ENCODE measurements at places on chromosomes 16 and 17.

DNA sequence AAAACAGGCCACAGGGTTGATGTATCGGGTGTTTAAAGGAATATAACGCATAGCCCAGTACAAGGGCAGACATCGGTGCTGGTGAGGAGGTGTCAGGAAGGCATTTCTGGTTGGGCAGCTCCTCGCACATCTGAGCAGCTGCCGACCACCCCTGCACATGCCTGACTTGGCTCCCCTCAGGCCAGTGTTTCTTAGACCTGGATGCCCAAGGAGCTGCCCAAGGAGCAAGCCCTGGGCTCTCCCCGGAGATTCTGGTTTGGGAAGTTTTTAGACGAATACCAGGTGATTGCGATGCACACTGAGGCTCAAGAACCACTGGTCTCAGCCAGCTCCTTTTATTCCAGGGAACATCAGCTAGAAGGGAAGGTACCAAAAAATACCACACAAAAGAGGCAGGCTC, 11.6 kb downstream of the WIPI1 start:
- DNase-seq, result no peak

- no peak for DNase-seq
These were observed 2.5 kb downstream of the MAF start for GRCh38 chr16:79598063-79598347.

GRCh38 chr17:63529711-63530556, 6.8 kb downstream of the KCNH6 start:
- DNase-seq, result no peak

DNA sequence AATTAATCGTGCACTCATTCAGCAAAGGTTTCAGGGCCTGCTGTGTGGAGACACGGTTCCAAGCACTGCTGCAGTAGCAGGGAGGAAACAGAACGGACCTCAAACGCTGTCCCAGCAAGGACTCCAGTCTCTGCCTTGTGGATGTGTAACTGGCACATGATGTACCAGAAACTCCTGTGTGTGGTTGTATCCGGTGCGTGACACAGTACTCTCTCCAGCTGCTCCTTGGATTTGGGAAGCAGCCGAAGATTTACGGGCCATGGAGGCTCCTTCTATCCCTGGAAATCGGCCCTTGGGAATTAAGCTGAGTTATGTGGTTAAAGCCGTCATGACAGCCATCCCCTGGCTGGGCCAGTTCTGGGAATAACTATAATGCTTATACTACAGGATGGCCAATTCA, 8.5 kb upstream of the ANKRD11 start:
- DNase-seq, result no peak

- DNase-seq, result no peak
These were observed 17.9 kb downstream of the SMCR8 start for GRCh38 chr17:18332909-18333489.

DNA sequence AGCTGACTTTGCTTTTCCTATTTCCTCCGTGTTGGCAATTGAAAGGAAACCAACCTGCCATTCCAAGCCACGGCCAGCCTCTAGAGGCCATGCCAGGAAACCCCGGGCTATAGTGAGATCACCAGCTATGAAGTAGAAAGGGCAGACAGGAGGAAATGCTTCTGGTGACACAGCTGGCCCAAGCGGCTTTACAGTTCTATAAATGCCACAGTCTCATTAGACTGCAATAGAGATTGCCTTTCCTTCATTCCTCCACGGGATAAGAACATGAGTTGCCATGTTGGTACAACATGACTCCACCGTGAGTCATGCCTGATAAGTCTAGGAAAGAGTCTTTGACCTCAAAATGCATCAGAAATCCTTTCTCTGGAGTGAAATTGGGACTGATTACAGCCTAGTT, 384.9 kb downstream of the GRIN2A start:
- DNase-seq, result no peak

GRCh38 chr16:89717688-89718505, 2.8 kb downstream of the VPS9D1 start:
- DNase-seq, result no peak

GRCh38 chr16:84952335-84953189, 58.8 kb downstream of the ZDHHC7 start:
- peak; percentile 44 for DNase-seq

GRCh38 chr17:32261936-32262510, 3.6 kb upstream of the RHBDL3 start:
- DNase-seq, result no peak

DNA sequence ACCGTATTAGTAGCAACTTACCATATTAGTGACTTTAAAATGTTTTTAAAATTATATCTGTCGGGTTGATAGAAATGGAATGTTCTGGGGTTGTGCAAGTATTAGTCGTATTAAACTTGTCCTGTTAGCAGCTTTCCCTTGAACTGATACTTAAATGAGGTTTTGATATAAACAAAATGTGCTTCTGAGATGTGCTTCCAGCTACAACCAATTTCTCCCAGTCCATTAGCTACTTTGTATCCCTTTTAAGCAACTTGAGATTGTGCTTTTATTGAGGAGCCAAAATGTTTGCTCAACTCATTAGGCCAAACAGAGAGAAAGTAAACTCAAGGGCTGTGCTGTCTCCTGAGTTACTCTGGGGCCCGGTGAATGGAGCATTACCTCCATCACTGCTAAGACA, 255.0 kb upstream of the RBFOX1 start:
- DNase-seq, result no peak

DNA sequence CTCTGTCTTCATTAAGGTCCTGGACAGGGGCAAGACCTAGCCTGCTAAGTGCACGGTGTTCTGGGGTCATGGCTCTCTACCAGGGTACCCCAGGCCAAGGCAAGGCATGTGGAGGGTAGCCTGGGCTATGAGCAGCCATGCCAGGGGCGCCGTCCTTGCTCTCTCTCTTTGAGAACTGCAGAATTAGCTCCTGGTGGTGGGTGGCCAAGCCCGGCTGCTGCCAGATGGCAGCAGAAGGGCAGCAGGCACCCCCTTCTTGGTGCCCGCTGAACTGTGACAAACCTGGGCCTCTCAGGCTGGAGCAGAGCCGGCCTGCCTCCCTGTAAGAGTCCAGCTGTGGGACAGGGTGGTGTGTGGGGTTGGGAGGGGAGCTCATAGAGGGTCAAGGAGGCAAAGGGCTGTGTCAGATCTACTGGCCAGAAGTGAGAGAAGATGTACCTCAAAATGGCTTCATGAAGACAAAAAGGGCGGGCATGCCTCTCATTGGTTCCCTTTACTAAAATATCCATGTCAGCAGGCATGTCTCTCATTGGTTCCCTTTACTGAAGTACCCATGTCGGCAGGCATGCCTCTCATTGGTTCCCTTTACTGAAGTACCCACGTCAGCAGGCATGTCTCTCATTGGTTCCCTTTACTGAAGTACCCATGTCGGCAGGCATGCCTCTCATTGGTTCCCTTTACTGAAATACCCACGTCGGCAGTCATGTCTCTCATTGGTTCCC, 81.7 kb upstream of the SDK2 start:
- no peak for DNase-seq

- no peak for DNase-seq
These were observed 128.6 kb downstream of the SOX9 start for GRCh38 chr17:72249441-72249840.

GRCh38 chr17:80732268-80732667, 187.6 kb downstream of the RPTOR start:
- DNase-seq, result no peak

DNA sequence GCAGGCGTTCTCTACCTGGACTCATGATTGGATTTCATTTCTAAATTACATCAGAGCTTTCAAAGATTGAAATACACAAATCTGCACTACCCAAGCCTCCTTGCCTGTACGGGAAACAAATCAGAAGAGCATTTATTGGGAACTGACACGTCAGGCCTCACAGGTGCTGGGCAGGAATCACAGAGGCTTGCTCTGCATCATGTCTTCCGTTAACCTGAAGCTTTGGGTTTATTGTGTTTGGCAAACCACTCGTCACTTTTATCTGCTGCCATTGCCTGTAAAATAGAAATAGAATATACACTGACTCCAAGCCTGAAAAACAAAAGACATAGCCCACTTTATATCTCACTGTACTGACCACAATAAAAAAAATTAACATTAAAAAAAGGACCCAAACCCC, 7.9 kb upstream of the GEMIN4 start:
- no peak for DNase-seq

DNA sequence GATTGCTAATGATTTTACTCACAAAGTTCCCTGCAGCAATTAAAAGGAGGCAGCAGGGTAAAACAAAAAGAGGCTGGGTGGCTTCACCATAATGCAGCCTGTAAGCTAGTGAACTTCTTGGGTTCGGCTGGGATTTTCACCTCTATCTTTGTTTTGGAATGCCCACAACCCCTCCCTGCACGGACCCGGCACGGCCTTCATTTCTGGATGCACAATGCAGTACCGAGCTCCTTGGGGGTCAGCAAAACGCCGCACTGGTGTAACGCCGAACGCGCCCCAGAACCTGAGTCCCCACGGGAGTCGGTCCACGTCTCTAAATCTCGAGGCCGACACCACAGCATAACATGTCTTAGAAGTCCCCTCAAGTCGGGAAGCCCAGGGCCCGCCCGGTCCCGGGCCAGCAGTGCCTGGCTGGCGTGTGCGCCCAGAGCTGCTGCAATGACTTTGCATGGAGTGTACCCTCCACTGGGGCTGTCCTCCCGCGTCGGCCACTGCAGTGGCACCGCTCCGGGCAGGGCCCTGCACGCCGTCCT, 759 bp downstream of the UBE2O start:
- DNase-seq, result no peak

GRCh38 chr16:17510567-17510966, 39.8 kb upstream of the XYLT1 start:
- no peak for DNase-seq

DNA sequence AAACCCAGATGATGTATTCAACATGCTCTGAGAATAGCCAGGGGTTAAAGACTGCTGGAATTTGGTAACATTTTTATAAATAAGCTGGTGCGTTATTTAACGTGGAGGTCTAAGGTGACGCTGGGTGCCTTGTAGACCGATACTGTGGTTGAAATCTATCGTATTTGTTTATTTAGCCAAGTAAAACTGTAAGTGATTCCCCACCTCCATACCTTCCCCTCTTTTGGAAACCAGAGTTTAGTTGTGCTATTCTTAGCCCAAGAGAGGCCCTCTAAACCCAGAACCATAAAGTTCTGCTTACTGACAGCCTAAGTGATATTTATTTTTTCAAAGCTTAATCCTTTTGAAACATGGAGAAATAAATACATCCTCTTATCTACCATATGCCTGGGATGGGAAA, 744.5 kb downstream of the WWOX start:
- DNase-seq, result no peak

DNA sequence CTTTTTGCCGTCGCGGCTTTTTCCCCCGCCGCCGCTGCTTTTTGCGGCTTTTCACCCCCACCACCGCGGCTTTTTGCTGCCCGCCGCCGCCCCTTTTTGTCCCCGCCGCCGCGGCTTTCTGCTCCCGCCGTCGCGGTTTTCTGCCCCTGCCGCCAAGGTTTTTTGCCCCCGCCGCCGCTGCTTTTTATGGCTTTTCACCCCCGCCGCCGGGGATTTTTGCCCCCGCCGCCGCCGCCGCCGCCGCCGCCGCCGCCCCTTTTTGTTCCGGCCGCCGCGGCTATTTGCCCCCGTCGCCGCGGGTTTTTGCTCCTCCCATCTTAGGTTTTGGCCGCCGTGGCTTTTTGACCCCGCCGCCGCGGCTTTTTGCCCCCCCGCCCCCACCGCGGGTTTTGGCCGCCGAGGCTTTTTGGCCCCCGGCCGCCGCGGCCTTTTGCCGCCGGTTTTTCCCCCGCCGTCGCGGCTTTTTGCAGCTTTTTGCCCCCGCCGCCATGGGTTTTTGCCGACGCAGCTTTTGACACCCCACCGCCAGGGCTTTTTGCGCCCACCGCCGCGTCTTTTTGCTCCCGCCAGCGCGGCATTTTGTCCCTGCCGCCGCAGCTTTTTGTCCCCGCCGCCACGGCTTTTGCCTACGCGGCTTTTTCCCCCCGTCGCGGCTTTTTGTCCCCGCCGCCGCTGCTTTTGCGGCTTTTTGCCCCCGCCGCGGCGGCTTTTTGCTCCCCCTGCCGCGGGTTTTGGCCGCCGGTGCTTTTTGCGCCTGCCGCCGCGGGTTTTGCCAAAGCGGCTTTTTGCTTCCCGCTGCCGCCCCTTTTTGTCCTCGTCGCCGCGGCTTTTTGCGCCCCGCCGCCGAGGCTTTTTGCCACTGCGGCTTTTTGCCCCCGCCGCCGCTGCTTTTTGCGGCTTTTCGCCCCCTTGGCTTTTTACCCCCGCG, 519.4 kb upstream of the WSB1 start:
- DNase-seq, result no peak

GRCh38 chr16:80940069-80940856, 66.4 kb downstream of the CMC2 start:
- no peak for DNase-seq

DNA sequence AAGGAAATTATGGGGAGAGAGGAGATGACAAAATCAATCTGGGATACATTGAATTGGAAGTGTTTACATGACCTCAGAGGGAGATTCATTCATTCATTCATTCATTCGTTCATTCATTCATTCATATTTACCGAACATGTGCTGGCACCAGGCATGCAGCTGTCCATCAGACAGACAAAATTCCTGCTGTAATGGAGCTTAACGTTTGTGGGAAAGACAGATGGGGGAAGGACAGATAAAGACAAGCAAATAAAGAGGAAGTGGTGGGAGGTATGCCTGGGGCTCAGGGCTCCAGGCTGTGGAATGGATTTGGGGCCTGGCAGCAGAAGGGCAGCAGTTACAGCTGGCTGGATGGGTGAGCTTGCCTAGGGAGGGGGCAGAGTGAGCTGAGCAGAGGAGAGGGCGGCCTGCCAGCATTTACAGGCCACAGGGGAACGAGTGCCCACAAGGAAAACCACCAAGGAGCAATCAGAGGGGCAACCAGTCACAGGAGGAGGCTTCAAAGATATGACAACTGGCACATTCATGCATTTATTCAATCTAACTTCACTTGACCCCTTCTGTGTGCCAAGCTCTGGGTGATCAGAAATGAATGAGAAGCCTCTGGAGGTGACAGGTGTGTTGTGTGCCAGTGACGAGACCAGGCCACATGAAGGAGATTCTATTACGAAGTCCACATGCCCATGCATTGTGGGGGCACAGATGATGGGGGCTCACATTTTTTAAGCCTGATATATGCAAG, 48.5 kb downstream of the ARHGAP27 start:
- no peak for DNase-seq

DNA sequence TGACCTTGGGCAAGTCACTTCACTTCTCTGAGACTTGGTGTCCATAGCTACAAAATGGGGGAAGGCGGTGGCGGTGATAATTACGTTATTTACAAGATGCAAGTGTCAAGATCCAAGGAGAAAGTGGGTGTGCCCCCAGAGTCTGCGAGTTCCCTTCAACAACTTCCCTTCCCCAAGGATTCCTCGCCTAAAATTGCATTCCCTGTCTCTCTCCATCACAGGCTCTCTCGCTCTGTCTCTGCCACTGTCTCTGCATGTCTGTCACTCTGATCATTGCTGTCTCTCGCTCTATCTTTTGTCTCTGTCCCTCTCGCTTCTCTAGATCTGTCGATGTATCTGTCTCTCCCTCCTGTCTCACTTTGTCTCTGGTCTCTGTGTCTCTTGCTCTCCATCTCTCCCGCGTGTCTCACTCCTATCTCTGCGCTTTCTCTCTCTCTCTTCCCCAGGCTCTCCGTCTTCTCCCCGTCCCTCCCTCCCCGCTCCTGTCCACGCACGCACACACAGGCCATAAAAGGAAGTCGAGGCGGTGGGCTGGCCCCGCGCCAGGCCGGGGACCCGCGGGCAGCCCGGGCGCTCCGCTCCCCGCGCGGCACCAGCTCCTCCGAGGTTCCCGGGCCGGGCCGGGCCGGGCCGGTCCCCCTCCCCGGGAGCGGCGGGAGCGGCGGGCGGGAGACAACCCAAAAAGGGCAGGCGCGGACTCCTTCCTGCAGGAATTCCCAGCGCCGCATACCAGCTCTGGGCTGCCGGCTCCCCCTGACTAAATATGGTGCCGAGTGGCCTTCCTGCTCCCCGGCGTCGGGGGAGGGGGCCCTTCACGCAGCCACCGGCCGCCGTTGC, 1.1 kb upstream of the MYH11 start:
- DNase-seq, result no peak

- DNase-seq, result no peak
These were observed 29.0 kb downstream of the WSB1 start for GRCh38 chr17:27322690-27323508.
